ENCODE measurements at places on chromosomes 5 and 9.

DNA sequence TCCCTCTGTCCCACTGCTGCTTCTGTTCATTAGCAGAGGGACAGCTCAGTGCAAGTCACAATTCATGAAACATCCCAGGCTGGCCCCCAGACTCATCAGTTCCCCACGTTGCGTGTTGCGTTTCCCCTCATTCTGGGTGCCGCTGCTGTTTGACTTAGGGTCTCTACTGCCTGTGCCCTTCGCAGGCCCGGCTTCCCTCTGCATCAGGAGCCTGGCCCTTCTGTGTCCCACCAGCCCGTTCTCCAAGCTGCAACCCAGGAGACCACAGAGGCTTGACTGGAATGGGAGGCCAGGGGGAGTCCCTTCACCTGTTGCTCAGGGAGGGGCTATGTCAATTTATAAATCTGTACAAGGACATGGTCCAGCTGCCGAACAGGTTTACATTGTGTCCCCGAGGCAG, 53.9 kb upstream of the SUSD3 start:
- DNase-seq = no peak

DNA sequence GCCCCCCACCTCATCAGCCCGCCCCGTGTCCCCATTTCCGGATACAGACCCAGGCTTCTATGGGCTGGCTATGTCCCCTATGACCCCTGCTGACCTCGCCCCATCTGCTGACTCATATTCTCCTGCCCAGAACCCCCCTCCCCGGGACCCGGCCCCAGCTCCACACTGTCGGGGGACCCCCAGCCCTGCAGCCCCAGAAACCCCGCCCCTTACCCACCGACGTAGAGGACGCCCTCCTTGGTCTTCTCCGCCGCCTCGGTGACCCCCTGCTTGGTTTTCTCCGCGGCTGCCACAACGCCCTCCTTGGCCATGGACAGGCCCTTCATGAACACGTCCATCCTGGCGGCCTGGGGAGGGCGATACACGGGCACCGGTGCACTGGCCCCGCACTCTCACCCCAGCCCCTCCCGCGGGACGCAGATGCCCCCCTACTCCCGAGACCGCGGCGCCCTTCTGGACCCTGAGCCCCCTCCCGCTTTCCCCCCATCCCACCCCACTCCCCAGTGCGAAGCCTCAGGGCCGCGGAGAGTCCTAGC, 949 bp downstream of the SNCB start:
- DNase-seq = no peak

DNA sequence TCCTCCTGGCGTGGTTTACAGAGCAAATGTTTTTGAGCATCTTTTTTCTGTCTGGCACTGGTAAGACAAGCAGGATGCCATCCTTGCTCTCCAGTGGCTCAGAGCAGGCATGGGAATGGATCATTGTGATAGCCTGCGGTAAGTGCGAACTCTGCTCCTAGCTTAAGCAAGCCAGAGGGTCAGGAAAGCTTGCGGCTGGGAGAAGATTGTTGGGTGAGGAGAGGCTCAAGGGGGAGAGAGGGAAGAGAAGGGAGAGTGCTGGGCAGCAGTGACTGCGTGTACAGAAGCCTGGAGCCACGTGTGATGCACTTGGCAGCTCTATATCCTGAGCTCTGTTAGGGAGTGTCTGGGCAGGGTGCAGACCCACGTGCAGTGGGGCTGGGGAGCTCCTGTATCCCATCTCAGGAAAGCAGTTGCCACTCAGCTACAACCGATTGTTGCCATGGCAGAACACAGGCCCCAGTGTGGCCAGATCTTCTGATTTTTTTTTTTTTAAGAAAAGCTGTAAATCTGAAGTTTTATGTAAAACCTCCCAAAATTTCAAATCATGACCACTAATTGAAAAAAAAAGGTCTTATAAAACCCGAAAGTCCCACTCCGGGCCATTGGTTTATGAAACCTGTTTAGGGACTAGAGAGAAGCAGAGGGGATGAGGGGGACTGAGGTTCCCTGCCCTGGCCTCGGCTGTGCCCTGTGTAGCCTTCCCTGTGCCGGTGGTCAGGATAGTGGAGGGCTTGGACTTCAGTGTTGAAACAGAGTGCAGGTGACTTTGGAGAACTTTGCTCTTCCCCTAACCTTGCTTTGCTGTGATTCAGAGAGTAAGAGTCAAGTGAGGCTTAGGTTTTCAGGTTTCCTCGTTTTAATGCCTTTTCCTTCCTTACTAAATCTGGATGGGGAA, 67.3 kb downstream of the ZNF618 start:
- DNase-seq = no peak

DNA sequence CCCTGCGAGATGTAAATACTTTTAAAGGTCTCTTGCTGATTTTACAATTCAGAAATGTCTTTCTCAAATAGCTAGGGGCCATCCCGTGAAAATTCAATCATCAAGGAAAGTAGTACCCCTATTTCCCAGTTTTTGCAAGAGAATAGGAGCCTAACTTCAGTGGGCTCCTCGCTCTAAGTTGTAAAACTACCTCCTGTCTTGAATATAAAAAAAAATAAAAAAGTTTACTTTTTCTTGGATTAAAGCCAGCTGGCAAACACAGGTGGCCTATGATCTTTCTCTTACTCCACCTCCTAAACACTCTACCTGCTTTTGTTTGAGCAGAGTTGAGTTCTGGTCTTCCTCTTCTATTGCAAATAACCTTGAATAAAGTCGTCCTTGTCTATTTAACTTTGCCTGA, 79.4 kb downstream of the SLCO4C1 start:
- DNase-seq = no peak

GRCh38 chr5:151205411-151205810, 18.5 kb downstream of the CCDC69 start:
- no peak for DNase-seq

GRCh38 chr9:113875459-113876150, 504 bp upstream of the ZNF618 start:
- DNase-seq = peak; percentile 53

- DNase-seq = no peak
These were observed 69.0 kb downstream of the INVS start for GRCh38 chr9:100167915-100168654.

DNA sequence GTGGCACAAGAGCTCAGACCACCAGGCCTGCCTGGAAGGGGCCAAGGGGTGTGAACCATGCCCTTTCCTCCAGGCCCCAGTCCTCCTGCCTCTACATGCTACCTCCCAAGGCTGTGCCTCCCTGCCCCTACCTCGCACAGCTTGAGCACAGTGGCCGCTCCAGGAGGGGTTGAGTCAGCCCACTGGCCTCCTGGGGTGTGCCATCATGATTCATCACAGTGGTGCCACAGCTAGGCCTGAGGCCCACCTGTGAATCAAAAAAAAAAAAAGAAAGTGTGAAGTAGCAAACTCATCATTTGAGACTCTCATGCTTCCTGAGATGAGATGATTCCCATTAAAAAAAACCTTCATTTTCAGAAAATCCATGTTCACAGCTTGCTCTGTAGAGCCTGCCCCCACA, 240.5 kb downstream of the HSPA4 start:
- DNase-seq = no peak

DNA sequence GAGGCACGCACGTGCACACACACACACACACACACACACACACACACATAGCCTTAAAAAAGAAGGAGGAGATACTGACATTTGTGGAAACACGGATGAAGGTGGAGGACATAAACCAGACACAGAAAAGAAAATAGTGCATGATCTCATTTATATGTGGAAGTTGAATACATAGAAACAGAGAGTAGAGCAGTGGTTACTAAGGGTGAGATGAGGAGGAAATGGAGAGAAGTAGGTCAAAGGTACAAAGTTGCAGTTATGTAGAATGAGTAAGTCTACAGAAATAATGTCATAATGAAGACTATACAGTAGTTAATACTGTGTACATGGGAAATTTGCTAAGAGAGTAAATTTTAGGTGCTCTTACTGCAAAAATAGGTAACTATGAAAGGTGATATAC, 412.2 kb upstream of the CDH9 start:
- DNase-seq = no peak

- DNase-seq = no peak
These were observed 187.8 kb downstream of the GNAQ start for GRCh38 chr9:77843871-77844155.

DNA sequence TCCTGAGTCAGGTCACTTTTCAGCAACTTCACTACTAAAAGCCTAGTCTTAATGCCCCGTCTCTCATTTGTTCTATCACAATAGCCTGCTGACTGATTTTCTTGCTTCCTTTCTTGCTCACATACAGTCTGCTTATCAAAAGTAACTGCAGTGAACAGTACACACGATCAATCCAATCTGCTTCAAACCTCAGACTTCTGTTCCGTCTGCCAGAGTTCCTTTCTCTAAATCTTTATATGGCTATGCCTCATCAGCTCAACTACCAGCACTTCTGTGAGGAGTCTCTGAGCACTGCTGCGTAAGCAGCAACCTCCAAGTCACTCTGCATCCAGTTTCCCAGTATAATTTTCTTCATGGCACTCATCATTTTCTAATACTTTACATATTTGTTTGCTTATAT, 34.8 kb upstream of the PUM3 start:
- no peak for DNase-seq

GRCh38 chr9:137077758-137078693, 709 bp downstream of the UAP1L1 start:
- no peak for DNase-seq

DNA sequence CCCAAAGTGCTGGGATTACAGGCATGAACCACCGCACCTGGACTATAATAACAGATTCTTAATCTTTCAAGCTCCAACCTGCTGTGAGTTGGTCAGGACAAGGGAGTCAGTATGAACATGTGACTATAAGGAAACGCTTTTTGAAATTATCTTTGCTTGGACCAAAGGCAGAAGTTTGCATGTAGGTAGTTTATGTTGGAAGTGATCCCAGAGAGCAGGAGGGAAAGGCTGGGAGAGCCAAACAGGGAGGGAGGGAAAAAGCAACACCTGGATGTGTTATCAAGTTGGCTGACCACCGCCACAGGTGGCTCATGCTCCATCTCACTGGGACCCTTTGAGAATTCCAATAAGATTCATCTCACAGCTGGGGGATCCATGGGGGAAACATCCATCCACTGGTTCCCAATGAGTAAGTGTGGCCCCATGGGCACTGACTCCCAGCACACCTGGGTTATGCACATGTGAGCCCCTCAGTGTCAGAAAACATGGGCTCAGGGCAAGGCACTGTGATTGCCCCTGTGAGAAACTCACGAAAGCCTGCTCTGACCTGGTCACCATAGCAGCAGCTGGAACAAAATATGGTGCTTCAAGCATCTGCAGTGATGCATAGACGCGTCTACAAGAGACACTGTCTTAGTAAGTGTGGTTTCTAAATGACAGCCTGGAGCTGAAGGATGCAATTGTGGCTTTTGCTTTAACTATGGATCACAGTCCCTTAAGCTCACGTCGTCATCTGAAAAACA, 62.1 kb downstream of the ARSB start:
- no peak for DNase-seq

DNA sequence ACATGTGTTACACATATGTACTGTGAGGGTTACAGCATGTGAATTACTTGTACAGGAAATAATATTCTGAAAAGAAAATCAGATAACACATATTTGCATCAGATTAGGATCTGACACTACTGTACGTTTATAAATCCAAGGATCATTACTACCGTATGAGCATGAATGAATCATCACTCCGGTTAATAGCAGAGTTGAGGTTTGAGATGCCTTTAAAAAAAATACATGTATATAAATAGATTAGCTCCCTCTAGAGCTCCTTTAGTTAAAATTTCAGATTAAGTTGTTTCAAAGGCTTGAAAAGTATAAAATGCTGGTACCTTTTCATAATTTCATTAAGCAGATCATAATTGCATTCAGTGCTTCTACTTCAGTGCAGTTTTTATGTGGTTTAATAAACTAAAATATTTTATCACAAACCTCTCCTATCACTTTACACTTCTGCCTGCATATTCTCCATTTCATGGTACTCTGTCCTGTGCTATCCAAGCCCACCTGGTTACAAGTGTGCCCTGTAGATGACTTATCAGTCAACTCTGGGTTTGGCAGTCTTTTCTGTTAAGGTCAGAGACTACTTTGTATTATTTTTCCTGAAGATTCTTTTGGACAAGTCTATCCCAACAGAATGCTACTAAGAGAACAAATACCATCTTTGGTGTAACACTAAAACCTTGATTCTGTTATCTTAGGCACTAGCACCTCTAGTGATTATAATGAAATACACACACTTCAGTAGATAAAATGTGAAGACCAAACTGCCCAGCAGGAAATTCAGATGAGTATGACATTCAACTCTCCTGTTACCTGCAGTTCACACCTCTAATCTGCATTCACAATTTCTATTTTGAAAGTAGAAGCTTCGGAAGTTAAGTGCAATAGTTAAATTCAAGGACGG, 48.0 kb upstream of the POU5F2 start:
- no peak for DNase-seq

DNA sequence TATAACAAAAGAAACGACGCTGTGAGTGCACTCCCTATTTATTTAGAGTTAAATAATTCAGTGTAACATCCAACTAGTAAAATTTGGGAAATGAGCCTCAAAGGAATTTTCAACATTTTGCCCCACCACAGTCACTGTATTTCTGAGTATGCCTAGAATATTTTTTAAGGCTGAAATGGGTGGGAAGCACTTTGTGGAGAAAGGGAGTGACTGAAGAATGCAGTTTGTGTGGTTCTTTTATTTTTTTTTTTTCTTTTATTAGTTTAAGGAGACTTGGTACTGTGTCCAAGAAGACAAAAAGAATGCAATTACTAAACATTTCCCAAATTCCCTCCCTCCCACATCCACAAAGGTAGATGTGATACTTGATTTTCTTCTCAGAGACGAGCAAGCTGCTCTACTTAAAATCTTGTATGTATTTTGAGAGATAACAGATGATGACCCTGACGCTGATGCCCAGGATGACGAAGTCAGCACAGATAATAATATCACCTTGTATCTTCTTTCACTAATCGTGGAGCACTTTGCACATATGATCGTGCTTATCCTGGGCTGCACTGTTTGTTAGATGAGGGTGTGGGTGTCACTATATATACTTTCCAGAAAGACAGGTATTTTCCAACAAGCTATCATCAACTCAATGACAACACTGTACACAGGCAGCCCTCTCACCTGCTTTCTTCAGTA, 586.3 kb downstream of the RAB3C start:
- DNase-seq = no peak

DNA sequence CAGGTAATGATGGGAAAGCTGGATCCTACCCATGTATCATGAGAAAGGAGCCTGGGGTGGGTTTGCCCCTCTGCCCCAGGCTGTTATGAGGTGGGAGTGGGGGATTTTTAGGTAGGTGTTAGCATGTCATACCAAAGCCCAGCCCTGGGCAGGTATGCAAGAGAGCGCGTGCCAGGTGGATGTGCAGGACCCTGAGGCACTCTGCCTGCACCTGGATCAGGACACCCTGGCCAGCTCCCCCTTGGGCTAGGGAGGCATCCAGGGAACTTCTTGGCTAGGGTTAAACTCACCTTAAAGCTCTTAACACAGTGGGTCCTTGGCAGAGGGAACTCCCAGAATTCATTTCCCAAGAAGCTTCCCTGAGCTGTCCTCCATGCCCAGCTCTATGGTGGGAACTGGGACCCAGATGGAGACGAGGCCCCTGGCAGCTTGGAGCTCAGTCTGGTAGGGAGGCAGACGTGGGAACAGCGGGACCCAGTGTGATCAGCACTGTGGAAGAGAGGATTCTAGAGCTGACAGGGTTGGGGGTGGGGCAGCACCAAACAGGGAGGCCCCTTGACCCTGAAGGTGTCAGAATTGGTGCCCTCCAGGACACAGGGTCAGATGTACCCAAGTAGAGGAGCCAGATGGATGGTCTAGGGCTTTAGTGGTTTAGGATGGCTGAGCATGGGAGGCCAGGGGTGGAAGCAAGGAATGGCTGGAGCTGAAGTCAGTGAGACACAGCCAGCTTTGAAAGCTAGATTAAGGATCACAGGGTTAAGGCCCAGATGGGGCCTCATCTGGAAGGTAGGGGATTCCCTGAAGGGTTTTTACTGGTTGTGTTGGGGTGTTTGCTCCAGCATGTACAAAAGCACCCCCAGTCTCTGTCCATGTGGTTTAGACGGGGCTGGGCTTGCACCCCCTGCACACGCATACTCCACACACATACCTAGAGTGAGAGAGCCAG, 2.2 kb upstream of the PRR7 start:
- no peak for DNase-seq

Data from HuH-7.5 (cell line).